ENCODE measurements at places on chromosomes 2 and 18. TPM values are rescaled to one million over a fixed set of nuclear protein-coding genes. Genes with fewer than 3 reads are reported as not detected.

Gene GKN1
- polyA plus RNA-seq, result not detected

Gene TEX44
- not detected for polyA plus RNA-seq

GRCh38 chr2:200239216-200239615 is 67.3 kb upstream of the SPATS2L start:
- no peak for DNase-seq

Gene SPC25
- polyA plus RNA-seq, result 17.5 TPM

DNA sequence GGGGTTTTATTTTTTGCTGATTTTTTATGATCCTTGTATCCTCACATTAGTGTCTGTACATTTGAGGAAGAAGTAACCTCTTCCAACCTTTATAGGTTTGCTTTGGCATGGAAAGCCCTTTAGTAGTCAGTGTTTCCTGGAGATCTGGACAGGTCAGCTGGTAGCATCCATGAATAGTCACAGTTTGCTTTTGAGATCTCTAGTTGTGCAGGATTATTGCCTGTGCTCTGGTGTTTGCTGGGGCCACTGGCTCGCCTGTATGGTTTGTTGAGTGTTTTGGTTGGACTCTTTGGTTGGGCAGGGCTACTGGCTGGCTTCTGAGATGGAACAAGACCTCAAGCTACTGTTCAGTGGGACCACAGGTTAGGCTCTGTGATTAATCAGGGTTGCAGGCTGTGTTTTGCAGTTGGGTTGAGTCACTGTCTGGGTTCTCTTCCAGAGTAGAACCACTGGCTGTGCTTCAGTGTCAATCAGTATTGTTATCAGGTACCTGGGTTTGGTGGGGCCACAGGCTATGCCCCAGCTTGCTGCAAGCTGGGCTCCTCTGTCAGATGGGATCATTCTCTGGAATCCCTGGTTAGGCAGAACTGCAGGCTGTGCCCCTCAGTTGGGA is 20.0 kb downstream of the SP140L start:
- no peak for DNase-seq

DNA sequence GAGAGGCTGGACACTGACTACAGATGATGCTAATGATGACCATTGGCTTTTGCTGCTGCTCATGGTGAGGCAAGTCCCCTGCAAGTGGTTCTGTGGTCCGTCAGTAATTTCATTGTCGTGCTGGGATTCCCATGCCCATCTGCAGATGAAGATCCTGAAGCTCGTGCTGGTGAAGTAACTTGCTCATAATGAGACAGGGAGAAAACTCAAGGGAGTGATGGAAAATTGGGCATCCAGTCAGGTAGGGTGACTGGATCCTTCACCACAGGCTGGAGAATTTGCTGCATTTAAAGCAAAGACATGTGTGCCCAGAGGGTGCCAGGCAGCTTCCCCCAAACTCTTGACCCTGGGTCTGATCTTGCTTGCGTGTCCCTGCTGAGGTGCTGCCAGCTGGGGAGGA is 125.6 kb downstream of the TSN start:
- DNase-seq, result no peak

Gene MTCL1
- polyA plus RNA-seq, result 13.4 TPM

Gene SRD5A2
- 0.07 TPM for polyA plus RNA-seq

Gene IL1RL1
- 0.55 TPM for polyA plus RNA-seq

DNA sequence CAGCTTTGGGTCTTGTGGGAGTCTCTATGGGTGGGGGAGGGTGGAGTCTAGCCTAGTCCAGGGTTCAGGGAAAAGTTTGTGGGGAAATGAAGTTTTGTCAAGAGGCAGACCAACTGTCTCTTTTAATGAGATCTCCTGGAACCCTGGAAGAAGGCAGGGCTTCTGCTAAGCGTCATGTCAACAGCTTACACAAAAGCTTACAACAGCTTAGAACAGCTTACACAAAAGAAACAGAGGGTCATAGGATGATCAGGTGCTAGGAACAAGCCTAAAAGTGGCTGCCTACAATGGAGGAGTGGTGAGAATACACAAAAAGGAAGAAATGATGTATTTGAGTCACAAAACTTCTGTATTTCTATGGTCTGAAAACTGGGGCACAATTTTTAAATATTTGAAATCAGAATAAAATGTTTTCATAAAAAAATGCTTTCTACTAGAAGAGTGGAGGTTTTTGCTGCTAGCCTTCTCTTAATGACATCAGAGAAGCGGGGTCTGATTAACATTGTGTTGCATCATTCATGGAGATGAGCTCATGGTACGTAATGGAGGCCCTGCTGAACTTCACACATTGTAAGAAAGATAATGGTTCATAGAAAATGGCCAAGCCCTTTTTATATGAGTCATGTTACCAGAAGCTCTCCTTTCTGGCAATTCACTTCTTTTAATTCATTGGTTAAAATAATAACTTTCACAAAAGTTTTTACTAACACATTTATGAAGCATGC is 351.0 kb downstream of the PIK3C3 start:
- no peak for DNase-seq

Gene ST8SIA3
- polyA plus RNA-seq, result 0.05 TPM

Gene SERPINB12
- not detected for polyA plus RNA-seq
